Uterus (tissue), 4 donors: ENCODE measurements at places on chromosomes 2 and 18.

- DNase-seq, result no peak
Measured at GRCh38 chr2:98242003-98242402, 104.3 kb upstream of the CNGA3 start.

- DNase-seq, result no peak
Measured at GRCh38 chr2:142791335-142791734, 86.1 kb upstream of the KYNU start.

DNA sequence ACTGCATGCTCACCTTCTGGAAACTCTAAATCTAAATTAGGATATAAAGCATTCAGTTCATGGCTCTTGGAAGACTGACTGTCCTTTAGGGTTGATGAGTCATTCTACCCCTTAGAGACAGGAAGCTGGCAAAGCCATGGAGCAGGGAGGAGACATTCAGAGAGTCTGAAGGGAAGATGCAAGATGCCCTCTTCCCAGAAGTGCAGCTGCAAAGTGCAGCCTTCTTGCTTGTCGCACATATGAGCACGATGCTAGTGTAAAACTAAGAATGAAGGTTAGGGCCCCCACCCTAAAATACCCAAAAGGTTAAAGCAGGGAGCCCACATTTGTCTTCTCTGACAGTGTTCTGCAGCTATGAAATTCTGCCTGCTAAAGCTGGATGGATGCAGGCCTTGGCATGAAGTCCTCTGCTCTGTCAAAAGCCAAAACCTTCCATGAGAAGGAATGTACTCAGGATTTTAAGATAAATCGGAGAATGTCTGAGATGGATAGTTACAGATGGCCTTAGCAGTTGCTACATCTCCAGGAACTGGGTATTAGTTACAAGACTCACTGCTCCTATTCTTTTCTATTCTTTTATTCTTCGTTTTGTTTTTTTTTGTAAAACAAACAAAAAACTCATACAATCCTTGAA lies 89.7 kb downstream of the POLE4 start:
- DNase-seq, result no peak

DNA sequence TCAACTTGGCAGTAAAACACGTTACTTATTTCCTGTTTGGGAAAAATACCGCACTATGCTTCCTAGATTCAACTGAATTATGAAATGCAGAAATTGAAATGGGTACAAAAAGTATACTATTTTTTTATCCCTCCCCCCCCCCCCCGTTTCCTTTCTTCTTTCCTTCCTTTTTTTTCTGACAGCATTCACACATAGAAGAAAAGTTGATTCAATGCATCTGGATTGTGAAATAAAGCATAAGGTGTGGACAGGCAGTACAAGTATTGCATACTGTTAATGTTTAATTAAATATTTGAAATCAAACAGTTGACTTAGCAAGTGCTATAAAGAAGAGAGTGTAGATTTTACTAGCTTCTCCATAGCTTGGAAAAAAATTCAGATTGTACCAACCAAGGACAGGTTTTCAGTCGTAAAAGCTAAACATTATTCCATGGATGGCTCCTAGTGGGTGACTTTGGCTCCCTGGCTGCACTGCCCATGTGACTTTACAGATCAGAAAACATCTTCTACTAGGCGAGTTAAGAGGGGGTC lies 21.6 kb upstream of the AGFG1 start:
- no peak for DNase-seq

DNA sequence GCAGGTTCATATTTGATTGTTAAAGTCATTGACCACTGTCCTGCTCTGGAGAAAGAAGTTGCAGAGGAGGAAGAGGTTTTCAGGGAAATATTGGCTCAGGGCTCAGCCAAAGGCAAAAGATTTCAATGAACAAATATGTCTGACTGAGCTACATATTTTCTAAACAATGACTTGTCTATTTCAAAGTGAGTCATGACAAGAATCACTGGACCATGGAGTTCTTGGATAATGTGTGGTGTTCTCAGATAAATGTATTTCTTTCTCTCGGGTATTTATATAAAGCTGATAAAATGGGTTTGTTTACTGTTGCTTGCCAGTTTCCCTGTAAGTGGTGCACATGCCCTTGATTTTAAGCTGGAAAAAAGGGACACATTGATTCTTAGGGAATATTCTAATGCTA lies 34.3 kb upstream of the RMP24 start:
- DNase-seq, result no peak

DNA sequence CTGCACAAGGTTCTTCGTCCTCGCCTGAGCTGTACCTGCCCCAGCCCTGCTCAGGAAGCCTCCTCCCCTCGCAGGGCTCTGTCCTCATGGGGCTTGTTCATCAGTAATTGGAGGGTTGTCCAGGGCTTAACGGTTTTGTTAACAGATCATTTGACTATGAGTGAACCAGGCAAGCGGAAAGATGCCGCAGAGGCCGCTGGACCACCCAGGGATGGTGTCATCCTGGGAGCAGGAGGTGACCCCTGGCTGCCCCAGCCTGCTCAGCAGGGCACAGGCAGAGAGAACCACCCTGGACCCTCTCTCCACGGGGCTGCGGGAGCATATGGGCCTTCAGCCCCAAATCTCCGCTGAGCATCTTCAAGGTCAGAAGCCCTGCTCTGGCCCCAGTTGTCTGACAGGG lies 264.3 kb downstream of the KLHL29 start:
- no peak for DNase-seq

- no peak for DNase-seq
Measured at GRCh38 chr2:240275386-240275785, 134.9 kb upstream of the OTOS start.
